ENCODE measurements at places on chromosomes 7 and 10. TPM values are rescaled to one million over a fixed set of nuclear protein-coding genes. Genes with fewer than 3 reads are reported as not detected.

GRCh38 chr10:7984896-7985295, 69.6 kb upstream of the GATA3 start:
- DNase-seq, result no peak

- no peak for DNase-seq
These were observed 22.4 kb downstream of the ADGRA1 start for GRCh38 chr10:133110133-133110532.

GRCh38 chr7:39083781-39084180, 106.1 kb downstream of the POU6F2 start:
- no peak for DNase-seq

DNA sequence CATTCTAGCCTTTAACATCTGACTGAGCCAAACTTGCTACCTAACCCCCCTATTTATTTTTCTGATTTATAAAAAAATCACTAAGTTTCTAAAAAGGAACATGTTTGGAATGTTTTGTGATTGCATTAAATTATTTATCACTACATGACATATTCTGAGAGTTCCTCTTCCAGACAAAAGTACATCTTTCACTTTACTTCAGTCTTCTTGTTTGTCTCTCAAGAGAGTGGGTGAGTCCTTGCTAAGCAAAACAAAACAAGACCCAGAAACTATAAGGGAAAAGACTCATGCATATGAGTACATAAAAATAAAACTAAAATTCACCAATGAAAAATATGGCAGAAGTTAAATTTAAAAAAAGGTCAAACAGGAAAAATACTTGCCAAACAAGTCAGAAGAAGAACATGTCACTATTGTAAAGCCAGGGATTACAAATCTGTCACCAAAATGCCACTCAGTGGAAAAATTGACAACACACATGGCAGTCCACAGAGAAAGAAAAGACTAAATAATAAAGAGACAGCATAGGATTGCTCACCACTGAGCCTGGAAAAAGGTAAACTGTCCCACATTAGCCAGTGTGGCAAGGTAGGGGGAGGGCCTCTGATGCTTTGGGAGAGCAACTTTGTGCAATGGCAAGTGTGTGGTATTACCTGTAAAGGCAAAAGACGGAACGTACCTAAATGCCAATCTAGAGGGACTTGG, 166.7 kb upstream of the ZNF32 start:
- no peak for DNase-seq

Gene PNLIPRP1
- not detected for total RNA-seq

DNA sequence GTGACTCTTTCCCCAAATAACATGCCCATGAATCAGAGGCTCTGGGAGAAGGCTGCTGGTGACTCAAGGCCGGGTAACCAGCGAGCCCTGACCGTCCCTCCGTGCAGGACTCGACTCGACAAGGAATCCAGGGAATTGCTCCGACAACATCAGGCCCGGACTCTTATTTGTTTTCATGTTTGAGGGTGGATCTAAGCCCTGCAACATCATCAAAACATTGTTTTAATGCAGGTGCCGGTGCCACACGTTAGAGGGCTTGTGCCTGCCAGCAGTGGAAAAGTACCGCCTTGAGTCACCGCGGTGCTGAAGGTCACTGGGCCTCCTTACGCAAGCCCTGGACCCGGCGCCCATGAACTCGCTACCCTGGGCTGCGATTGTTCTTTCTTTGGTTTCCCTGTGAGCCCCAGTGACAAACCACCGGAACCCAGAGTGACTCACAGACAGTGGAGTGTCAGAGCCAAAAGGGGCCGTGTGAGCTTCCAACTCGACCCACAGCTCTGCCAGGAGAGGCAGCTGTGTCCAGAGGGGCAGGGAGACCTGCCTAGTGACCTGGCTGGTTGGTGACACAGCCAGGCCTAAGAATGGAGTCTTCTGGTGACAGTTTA, 139.4 kb upstream of the SHH start:
- peak; percentile 87 for DNase-seq
